ENCODE measurements at places on chromosomes 2 and 18.
A peak's percentile ranks its signal among the peaks of the same experiment; 100 is the strongest.

- DNase-seq: no peak
Measured at GRCh38 chr2:44286119-44286883, 11.0 kb downstream of the SLC3A1 start.

DNA sequence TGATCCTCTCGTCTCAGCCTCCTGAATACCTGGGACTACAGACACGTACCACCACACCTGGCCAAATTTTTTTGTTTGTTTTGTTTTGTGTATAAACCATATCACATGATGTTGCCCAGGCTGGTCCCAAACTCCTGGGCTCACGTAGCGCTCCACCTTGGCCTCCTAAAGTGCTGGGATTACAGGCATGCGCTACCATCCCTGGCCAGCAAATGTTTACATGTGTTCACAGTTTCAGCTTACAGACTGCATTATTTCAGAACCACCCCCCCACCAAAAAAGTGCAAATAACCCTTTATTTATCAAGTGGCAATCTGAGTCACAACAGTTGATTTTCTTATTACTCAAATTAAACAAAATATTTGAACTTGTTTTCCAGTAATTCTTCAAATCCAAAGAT, 54.3 kb downstream of the ABCA12 start:
- DNase-seq: no peak

- no peak for DNase-seq
Measured at GRCh38 chr18:30763902-30764350, 278.6 kb downstream of the DSC3 start.

DNA sequence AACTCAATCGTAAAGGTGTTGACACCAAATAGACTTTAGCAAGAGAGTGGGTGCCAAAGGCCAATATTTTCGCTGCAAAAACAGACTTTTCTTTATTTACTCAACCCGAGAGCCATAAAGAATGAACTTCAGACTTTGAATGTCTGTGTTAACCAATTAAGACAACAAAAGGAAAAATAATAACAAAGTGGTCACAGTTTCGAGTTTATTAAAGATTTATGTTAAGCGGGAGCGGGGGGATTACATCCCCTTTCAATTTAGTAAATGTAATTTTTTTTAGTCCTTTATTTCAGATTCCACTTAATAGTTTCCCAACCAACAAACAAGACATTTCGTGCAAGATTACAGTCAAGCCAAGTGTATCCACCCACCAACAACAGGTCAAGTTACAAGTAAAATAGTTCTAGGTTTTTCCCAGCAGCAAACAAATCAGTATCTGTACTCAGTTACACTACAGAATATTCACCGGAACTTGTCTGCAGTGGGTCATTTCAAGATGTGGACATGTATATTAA, 9.0 kb downstream of the CDH2 start:
- DNase-seq: no peak

- DNase-seq: no peak
Measured at GRCh38 chr2:101473911-101474701, 806 bp downstream of the RFX8 start.

DNA sequence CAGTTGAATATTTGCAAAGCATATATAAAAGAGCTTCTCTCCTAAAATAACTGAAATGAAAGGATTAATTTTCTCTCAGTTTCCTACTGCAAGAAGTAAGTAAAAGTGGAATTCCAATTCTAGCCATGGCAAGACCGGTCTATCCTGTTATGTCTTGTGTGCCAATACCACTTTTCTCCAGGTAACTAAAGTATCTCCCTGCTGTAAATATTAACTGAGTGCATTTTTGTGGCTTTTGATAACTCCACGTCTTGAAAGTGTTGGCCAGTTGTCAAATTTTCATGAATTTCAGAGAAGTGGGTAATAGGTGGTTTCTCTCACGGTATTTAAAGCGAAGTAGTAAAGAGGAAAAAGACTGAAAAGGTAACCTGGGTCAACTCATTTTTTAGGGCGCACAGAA, 225.9 kb downstream of the NEDD4L start:
- peak; percentile 13 for DNase-seq

DNA sequence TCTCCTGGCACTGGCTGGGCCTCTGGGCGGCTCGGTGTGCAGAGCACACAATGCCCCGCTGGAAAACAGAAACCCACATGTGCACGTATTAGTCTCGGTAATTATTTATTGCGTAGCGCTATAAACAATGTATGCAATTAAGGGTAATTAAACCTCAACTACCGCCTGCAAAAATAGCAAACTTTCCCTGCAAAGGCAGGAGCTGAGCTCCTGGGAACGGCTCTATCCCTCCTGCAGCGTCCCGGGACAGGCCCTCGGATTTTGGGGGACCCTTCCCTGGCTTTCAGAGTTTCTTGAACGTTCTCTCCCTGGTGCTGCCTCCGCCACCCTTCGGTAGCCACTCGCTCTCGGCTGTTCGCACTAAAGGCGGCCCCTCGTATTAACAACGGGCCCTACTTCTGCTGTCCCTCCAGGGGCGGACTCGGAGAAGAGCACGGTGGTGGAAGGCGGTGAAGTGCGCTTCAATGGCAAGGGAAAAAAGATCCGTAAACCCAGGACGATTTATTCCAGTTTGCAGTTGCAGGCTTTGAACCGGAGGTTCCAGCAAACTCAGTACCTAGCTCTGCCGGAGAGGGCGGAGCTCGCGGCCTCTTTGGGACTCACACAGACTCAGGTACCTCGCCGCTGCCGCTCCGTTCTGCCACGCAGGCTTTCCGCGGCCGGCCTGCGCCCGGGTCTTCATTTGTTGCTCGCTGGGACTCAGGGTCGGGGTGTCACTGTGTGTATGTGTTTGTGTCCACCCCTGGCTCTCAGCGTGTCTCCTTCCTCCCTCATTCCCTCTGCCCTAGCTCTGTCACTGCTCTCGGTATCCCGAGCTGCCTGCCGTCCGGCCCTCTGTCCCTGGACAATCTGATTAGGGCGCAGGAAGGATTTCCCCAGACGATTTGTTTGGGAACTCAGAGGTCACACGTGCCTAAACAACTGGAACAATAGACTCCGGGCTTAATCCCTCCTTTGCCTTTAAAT, 1.2 kb downstream of the DLX1 start:
- no peak for DNase-seq

- no peak for DNase-seq
Measured at GRCh38 chr18:21763846-21764646, 23.5 kb downstream of the MIB1 start.

DNA sequence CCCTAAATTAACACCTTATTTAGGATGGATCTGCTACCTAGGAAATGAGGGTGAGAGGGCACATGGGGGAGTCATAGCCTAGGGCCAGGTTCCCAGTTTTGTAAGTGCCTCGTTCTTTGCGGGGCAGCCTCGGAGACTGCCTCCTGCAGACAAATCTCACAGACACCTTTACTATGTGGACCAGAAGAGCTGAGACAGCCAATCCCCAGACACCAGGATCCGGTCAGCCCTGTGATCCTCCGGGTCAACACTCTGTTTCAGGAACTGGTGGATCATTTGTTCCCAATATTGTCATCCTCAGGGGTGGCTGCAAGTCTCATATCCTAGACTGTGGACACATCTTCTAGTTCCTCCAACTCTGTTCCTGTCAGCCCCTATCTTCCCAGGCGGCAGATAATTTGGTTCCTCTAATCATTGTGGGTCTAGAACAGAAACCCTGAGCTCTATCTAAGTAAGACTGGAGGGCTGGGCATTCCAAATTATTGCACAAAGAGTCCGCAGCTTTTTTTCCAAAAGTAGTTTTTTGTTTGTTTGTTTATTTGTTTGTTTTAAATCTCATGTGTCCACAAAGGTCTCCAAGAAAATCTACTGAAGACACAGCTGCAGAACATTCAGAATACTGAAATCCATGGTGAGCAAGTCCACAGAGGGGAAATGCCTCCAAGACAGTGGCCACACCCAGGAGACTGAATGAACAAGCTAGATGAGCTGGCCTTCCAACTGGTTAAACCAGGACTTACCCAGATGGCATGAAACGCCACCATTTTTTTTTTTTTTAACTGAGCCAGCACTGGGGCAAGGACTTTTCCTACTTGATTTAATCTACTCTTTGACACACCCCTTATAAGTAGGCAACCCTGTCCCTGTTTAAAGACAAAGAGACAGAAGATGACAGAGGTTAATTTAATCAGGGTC, 6.2 kb upstream of the GDF7 start:
- no peak for DNase-seq

GRCh38 chr18:79299711-79300110, 96.0 kb upstream of the NFATC1 start:
- no peak for DNase-seq

DNA sequence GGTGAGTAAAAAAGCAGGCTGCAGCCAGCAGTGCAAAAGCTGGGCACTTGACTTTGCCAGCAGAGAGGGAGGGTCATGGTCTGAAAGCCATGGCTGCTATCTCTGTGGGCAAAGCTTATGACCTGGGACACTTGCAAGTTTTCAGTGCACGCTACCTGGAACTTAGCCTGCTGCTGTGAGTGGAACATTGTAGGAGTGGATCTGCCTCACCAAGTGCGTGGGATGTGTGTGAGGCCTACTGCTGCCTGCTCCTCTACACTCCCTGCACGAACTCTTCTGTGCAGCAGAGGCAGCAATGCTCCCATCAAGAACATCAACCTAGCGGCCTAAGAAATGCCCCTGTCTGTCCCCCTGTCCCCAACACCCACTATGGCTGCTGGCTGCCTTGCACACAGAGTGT, 344.1 kb upstream of the REG3G start:
- DNase-seq: no peak

- no peak for DNase-seq
Measured at GRCh38 chr2:165203689-165204559, at the start of gene SCN3A. Gene SCN3A (minus strand): TSS chr2:165204050. CDS start chr2:165176394, 27,656 bp downstream.

DNA sequence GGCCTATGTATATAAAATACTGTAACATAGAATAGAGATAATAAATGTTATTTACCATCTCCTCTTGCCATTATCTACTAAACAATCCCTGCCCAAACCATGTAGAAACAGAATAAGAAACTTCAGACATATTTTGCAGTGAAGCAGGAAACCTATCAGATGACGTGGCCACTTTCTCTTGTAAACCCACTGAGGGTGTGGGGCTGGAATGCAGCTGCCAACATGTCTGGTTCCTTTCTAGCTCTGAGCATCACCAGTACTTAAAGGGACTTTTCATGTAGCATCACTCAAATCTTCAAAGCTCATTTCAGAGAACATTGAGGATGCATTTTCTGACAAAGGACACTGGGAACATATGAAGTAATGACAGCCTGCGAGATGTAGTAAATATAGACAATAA, 251.8 kb downstream of the LPIN1 start:
- no peak for DNase-seq

DNA sequence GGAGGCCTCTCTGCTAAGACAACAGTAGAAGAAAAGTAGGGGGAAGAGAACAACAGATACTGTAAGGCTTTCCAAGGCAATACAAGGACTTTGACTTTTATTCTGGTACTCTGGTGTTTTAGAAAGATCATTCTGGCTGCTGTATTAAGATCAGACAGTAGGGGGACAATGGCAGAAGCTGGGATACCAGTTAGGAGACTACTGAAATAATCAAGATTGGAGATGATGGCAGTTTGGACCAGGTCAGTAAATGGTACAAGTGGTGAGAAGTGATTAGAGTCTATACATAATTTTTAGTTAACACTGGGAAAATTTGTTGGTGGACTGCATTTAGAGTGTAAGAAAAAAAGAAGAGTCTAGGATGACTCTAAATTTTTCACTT, 139.7 kb downstream of the ROCK1 start:
- no peak for DNase-seq

DNA sequence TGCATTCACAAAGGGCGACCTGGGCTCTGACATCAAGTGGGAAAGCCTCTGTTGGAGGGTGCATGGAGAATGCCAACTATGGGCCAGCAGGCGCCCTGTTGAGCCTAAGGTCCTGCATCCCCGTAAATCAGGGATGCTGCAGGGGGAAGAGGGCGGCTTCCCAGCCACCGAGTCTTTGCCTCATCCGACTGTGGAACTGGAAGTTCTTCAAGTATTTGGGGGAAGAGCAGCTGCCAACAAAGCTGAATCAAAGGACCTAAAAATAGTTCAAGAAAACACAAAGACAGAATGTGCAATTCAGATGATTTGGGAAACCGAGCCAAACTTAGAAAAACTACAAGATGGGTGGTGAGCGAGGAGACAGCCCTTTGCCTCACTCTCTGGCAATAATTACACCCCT, 281.1 kb upstream of the MGAT5 start:
- DNase-seq: no peak

DNA sequence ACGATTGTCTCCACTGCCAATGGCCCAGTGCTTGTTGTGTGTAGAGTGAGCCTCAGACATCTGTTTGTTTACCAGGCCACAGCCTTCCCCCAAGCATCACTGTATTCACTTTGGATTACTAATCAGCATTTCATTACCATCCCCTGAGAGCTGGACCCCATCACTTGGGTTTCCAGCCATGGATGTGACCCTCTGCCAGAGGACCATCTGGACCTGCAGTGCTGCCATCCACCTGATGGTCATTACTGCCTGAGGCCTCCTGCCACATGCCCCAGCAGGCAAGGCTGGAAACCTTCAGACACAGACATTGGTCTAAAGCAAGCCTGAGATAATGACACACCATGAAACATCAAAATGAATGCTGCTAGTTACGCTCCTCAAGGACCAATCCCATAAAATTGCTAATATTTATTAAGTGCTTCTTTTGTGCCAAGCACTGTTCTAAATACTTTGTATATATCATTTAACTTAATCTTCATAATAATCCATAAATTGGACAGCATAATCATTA, 2096.3 kb upstream of the CELF4 start:
- no peak for DNase-seq

GRCh38 chr18:44895176-44895798, 214.6 kb downstream of the SETBP1 start:
- no peak for DNase-seq

DNA sequence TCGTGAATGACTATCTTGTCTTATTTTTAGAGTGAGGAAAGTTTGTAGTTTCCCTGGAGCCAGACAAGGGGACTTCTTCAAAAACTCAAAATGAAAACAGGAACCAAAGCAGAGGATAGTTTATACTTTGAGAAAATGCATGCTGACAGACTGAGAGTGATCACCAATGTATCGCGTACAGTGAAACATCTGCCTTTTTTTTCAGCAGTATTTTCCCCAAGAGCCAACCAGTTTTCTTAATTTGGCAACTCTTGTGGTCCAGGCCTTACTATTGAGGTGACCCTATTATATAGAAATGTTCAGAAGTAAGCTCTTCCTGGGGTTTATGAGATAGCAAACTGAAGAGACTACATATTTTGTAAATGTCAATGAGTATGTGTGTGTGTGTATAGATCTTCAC, 153.7 kb upstream of the VRK2 start:
- DNase-seq: no peak

GRCh38 chr18:46040033-46040746, 31.9 kb downstream of the PSTPIP2 start:
- DNase-seq: no peak

GRCh38 chr18:74796841-74797576, 199.3 kb downstream of the ZNF407 start:
- peak; percentile 0 for DNase-seq

DNA sequence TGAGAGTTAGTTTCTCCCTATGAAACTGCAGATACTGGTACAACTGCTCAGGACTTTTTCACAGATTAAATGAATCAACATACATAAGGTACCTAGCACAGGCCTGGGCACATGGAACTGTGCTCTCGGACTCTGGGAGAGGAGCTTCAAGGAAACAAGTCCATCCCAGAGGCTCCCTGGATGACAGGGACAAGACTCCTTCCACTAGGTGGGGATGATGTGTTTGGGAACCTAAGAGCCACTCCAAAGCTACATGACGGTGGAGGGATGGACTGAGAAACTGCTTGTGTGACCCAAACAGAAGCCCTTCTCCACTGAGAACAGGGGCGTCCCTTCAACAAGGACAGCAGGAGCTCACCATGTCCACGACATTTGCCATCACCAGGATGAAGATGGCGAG, 37.1 kb downstream of the CENPO start:
- DNase-seq: no peak

All from NCI-H2029 treated with DMSO at 0.1 percent for 48 hours (cell line).